Activated CD8-positive, alpha-beta memory T cell treated with anti-CD3 and anti-CD28 coated beads for 48 hours (primary cell): ENCODE measurements at places on chromosomes 6 and 20.

DNA sequence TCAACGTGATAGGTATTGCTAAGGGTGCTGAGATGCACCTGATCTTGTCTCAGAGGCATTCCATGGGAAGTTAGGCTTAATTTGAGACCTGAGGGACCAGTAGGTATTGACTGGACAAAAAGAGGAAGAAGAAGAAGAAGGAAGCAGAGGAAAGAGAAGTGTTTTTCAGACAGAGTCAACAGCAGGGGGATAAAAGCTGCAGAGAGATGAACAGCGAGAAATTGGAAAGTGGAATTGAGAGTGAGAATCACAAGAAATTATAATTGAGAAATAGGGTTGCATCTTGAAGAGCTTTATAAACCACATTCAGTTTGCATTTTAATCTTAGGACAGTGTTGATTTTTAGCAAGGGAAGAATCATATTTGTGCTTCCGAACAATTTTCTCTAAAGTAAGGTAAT lies 254.0 kb downstream of the CD83 start:
- no peak for DNase-seq

DNA sequence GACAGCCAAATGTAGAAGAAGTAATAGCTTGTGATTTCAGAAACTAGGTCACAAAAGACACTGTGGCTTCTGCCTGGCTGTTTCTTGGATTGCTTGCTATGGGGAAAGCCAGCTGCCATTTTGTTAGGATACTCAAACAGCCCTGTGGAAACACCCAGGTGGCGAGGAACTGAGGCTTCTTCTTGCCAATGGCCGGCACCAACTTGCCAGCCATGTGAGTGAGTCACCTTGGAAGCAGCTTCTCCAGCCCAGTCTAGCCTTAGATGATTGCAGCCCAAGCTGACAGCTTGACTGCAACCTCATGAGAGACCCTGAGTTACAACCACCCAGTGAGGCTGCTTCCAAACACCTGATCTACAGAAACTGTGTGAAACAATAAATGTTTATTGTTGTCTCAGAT lies 11.9 kb upstream of the KIAA1755 start:
- DNase-seq = no peak

GRCh38 chr6:157912326-157912725 lies 69.3 kb upstream of the SYNJ2 start:
- no peak for DNase-seq

DNA sequence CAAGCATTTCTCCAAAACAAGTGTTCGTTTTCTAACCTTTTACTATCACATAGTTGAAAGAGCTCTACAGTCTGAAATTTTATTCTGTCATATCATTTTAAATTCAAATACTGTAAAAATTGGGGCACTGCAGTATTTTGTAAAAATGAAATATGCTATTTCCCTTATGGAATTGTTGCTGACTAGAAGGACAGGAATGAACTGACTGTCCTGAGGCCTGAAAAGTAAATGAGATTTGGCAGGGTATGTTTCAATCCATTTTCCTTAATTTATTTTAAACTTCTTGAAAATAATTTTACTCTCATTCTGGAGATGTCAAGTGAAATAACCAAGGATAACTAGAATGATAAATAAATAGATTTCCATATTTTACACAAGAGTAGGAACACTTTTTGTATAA lies 11.9 kb upstream of the PNRC1 start:
- no peak for DNase-seq

DNA sequence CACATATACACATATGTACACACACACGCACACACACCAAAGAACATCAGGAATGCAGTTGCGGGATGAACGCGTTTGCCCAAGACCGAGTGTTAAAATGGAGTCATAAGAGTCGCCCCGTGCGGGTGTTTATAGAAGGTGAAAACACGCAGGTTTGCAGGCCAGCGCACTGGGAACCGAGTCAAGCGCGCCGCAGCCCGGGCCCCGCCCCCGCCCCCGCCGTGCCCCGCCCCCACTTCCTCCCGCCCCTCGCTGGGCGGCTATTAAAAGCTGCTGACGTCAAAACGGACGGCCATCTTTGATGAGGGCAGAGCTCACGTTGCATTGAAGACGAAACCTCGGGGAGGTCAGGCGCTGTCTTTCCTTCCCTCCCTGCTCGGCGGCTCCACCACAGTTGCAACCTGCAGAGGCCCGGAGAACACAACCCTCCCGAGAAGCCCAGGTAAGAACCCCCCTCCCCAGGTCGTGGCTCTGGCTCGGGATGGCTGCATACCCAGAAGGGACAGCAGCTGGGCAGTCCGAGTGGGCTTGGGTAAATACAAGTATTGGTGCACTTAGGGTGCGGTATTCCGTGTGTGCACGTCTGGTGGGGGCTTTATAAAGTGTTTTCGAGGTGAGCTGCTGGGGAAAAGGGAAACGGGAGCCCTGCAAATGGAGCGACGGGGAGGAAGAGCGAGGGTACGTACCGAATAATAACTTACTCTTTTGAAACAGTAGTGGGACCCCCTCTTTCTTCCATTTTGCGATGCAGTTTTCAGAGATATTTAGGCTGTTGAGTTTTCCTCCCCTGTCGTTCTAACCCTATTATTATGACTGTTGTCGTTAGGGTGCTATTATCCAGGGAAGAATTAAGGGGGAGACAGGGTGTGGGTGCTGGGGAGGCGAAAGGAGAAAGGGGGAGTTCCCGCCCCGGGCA lies at the start of gene SNAP25:
Gene SNAP25, plus strand, starts transcription at position 295 of the 916 bp plus-strand sequence. CDS start 56,662 bp downstream, outside the sequence.
- DNase-seq = no peak

GRCh38 chr20:40689100-40689942 lies at the start of gene MAFB:
Gene MAFB, minus strand, starts transcription at chr20:40689236. Its CDS starts 386 bp downstream, at chr20:40688850.
- DNase-seq = no peak

DNA sequence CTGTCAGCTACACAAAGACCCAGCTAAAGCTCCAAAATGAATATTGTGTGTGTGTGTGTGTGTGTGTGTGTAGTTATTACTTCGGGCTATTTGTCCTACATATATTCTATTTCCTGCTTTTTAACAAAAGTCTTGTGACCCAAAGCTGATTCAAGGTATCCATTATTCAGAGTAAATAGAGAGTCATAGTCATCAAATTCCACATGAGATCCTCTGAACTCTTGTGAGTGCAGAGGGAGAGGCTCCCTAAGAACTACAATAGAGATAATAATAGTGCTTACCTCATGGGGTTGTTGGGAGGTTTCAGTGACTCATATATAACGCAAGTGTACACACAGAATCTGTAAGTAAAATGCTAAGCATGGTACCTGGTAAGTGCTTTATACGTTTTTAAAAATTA lies 95.6 kb upstream of the SHLD1 start:
- DNase-seq = no peak

GRCh38 chr6:44851176-44851575 lies 463.7 kb downstream of the CDC5L start:
- no peak for DNase-seq

DNA sequence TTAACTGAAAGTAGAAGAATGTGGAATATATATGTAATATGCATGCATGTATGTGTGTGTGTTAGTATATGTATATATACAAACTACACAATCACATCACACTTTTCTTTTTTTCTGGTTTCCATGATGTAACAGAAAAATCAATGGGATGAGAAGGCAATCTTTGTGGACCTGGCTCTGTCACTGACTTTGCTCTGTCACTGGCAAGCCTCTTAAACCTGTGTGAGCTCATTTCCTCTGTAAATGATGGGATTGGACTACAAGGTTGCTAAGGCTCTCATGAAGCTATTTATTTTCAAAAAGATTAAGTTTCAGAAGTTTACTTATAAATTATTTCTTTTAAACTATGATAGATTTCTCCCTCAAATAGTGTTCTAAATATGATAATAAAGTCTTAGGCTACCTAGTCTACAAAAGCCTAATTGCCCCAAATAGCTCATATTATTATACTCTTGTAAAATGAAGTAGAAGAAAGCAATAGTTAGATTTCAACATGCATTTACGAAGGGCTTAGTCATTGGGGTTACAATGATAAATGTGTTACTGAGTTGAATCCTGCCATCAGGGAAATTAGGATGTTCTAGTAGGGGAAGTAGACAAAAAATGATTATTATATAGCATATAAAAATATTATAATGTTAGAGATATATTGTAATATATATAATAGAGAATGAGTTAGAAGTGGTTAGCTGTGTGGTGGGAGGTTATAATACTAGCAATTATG lies 129.3 kb downstream of the AFG1L start:
- no peak for DNase-seq

GRCh38 chr20:57618764-57619050 lies 1.5 kb downstream of the ZBP1 start:
- no peak for DNase-seq

- DNase-seq = no peak
Measured at GRCh38 chr20:48766961-48767960, 60.5 kb downstream of the PREX1 start.

DNA sequence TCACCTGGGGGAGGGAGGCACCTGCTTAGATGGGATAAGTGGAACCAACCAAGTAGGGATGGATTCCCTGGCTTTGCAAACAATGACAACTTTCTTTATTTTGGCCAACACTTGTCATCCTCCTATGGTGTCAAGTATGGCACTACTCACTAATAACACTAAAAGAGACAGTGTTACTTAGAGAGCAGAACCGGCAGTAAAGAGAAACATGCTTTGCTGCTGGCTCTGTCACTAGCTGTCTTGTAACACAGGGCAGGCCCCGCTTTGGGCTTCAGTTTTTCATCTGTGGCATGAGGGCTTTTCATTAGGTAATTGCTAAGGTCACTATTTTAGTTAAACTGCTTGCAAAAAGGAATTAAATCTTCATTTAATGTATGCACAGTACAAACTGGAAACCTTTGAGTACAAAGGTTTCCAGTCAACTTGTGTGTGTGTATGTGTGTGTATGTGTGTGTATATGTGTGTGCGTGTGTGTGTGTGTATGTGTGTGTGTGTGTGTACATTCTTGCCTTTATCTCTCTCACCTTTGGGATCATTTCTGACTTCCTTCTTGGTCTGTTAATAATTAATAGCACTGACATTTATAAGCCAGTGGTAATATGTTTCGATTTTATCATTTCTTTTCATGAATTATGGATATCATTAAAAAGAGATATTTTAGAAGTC lies 64.7 kb downstream of the BTBD3 start:
- no peak for DNase-seq

DNA sequence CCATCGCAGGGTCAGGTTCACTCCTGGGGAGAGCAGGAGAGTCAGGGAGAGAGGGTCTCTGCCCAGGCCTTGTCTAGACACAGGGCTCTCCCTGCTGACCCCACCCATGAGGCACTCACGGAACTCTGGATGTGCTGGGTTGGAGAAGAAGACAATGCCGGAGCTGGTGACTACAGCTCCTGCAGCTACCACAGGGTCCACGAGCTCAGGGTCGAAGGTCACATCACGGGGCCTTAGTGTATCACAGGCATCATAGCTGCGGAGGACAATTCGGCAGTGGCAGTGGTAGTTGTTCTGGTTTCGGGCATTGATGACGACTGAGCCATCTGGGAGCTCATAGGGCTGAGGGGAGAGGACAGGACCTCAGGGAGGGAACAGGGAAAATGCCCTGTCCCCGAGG lies 2.7 kb downstream of the NEU1 start:
- DNase-seq = no peak

DNA sequence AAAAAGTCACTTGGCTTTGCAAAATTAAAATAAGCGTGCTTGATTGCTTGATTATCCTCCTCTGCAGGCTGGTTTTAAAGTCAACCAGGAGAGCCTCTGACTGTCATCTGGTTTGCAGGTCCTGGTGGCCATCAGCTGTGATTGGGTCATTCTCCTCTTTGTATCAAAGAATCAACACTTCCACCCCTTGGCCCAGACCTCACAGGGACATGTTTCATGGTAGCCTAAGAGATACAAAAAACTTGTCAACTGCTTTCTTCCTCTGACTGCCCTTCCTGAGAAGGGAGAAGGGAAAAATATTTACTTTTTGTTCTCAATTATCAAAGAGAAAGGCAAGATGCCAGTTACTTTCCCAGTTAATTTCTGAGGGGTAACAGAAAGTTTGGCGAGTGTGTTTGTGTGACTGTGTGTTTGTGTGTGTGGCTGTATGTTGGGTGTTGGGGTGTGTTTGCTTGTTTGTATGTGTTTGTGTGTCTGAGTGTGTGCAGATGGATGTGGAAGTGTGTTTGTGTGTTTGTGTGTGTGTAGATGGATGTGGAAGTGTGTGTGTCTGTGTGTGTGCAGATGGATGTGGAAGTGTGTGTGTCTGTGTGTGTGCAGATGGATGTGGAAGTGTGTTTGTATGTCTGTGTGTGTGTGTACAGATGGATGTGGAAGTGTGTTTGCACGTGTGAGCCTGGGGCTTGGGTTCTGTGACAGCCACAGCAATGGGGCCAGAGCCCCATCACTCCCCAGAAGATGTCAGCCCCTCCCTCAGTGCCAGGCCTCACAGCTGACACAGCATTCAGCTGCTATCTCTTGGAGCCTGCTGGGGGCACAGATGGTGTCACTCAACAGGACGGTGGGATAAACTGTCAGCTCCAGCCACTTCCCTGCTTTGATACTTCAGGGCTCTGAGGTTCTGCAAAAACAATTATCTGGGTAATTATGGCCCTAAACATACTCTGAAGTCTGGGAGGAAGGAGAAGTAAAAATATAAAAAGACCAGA lies 98.6 kb upstream of the RNF24 start:
- no peak for DNase-seq

- no peak for DNase-seq
Measured at GRCh38 chr6:71299541-71300470, 11.2 kb downstream of the OGFRL1 start.

DNA sequence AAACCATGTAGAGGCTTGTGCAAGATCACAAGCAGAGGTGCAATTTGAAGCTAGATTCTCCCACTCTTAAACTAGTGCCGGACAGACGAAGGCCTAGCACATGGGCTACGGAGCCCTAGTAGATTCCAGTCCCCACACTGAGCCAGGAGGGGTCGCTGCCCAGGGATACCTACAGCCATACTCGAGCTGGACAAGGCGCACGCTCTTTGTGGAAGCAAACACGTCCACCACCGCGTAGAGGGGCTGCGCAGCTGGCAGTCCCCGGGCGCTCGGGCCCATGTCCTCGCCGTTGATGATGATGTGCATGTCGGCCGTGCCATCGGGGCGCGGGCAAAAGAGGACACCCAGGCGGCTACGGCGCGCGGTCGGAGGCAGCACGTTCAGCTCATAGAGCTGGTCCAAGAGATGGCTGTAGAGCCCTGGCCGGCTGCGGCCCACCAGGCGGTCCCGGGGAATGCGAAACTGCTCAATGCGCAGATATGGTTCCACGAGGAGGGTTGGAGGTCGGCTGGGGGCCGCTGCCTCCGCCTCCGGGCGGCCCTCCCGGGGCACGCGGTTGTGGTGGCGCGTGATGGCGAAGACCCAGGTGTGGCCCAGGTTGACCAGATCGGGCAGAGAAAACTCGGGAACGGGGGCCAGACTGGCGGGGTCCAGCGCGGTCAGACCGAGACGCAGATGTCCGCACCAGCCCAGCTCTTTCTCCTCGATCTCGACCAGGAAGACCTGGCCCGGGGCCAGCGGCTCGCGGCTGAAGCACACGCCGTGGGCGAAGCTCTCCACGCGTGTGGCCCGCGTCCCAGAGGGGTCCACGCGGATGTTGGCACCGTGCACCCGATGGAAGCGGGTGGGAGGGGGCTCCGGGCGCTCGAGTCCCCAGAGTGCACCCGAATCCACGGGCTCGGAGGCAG lies 677 bp downstream of the NEURL2 start:
- DNase-seq = peak; percentile 16

- no peak for DNase-seq
Measured at GRCh38 chr6:101296169-101296960, 97.1 kb upstream of the GRIK2 start.
